ENCODE measurements at places on chromosomes 5 and 9. TPM values are rescaled to one million over a fixed set of nuclear protein-coding genes. Genes with fewer than 3 reads are reported as not detected.

DNA sequence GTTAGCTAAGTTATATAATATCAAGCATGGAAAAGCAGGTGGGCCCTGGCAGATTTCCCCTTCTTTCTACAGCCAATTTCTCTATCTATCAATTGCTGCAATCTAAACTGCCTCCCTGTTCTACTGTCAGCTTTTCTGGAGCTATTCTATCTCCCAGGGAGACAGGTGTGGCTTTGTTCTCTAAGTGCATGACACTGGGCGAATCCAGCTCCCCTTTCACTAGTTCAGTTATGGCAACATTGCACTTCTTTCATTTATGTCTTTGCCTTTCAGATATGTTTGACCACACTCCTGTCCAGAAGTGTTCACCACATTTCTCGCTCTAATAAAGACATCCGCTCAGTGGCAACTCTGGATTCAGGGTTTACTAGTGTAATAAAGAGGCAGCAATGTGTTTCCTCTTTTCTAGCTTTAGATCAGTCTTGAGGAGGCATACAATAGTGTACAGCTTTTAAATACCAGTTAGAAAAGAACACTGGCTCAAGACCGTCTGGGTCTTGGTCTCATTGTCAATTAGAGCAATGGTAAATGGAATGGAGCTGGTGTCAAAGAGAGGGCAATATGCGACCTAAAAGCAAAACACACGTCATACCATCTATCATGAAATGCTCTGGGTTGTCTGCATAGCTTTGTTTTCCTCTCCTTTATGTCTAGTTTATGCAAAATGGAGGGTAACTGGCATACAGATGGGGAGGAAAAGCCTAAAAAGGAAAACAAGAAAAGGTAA is 197.0 kb downstream of the SLF1 start:
- DNase-seq = no peak

- DNase-seq = no peak
Measured at GRCh38 chr9:17719053-17719452, 140.2 kb downstream of the SH3GL2 start.

GRCh38 chr9:87793292-87793691 is 67.4 kb downstream of the CTSL start:
- no peak for DNase-seq

- DNase-seq = no peak
Measured at GRCh38 chr5:74948031-74948546, 81.9 kb upstream of the FAM169A start.

ZNF618 gene
- 1.5 TPM for total RNA-seq

ENTPD2 gene
- 2.1 TPM for total RNA-seq

- DNase-seq = no peak
Measured at GRCh38 chr5:160352308-160352707, 18.1 kb downstream of the C1QTNF2 start.

DNA sequence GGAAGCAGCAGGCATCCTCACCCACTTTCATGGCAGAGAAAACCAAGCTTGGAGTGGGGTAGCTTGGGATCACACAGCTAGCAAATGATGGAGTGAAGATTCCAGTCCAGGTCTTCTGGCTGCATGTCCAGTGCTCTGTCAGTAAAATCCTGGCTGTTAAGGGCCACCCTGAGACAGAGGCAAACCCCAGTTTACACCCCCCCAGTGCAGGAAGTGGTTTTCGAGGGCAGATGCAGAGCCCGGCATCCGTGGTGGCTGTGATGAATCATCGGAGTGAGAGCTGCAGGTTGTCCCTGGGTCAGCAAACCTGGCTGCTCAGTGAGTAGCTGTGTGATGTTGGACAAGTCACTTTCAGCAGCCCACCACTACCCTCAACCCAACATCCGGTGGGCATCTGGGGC is 115.4 kb downstream of the RGS3 start:
- DNase-seq = peak; percentile 56

- no peak for DNase-seq
Measured at GRCh38 chr9:105331160-105331559, 86.7 kb downstream of the SLC44A1 start.

ADAMTS12 gene
- 1.4 TPM for total RNA-seq

NMUR2 gene
- 0.20 TPM for total RNA-seq

DNA sequence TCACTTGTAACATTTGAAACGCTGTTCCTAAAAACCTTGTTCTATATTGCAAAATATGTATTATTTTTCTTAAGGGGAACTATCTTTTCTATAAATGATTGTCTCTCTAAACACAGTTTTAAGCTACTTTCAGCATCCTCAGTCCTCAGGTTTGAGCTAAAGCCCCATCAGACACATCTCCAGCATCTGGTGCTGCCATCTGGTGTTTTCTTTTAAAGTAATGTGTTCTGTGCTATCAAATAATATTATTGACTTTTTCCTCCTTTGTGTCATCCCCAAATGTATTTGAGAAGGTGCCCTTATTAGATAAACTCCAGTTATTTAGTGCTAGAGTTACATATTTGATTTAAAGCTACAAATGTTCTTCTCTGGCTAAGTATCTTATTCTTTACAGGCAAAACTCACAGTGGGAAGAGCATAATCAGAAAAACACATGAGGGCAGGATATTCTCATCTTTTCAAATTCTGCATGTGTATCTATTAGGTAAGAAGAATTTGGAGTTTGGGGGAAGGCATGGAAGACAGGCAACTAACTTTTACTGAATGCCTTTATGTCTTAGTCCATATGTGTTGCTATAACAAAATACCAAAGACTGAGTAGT is 27.5 kb downstream of the ZNF474 start:
- no peak for DNase-seq

GRCh38 chr9:137791947-137792346 is 85.6 kb upstream of the CACNA1B start:
- no peak for DNase-seq

- no peak for DNase-seq
Measured at GRCh38 chr9:92740009-92740408, 24.6 kb downstream of the BICD2 start.
